ENCODE measurements at places on chromosomes 16 and 17. TPM values are rescaled to one million over a fixed set of nuclear protein-coding genes. Genes with fewer than 3 reads are reported as not detected.

DNA sequence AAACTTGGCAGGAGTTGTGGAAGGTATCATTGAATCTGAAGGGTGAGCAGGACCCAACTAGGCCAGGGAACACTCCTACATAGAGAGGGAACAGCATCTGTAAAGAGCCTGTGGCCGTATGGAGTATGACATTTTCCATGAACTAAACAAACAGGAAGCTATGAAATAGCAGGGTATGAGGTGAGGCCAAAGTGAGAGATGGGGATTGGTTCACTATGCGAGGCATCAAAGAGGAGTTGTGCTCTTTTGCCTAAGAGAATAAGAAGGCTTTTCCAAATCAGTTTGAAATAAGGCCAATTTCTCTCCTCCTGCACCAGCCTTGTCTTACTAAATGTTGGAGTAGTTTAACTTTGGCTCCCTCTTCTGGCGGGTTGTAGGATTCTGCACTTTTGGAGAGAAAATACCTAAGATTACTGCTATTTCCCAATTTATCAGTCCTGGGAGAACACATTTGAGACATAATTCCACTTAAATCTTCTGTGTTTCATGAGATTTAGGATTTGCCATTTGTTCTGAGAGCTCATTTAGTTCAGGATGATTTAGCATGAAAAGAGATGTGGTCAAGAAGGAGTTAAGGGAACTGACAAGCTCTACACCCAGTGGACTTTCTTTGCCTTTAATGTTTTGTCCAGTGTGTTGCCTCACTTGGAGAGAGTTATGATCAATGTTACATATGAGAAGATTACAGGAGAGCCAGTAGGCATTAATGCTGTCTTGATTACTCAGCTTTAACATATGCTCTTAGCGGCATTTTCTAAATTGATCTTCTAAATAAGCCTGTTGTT, 55.4 kb downstream of the TNRC6C start:
- H3K27me3 ChIP-seq = no peaks in the 10 kb centered on the region
- peak; percentile 83 for DNase-seq
- no peak overlapping the region for H3K27ac ChIP-seq
- H3K4me1 ChIP-seq = peaks cover 5% of the 10 kb centered on the region
- H3K4me3 ChIP-seq = no peak overlapping the region

GRCh38 chr17:66963521-66963908, 992 bp upstream of the CACNG4 start:
- no peak overlapping the region for H3K27ac ChIP-seq
- no peak for DNase-seq
- H3K4me3 ChIP-seq = no peak overlapping the region
- no peaks in the 10 kb centered on the region for H3K4me1 ChIP-seq

- no peaks in the 10 kb centered on the region for H3K27me3 ChIP-seq
- no peaks in the 10 kb centered on the region for H3K4me1 ChIP-seq
- no peak overlapping the region for H3K4me3 ChIP-seq
- DNase-seq = no peak
- no peak overlapping the region for H3K27ac ChIP-seq
Measured at GRCh38 chr17:14436266-14436665, 135.4 kb downstream of the HS3ST3B1 start.

KRT222 gene
- 3.4 TPM for total RNA-seq

DNA sequence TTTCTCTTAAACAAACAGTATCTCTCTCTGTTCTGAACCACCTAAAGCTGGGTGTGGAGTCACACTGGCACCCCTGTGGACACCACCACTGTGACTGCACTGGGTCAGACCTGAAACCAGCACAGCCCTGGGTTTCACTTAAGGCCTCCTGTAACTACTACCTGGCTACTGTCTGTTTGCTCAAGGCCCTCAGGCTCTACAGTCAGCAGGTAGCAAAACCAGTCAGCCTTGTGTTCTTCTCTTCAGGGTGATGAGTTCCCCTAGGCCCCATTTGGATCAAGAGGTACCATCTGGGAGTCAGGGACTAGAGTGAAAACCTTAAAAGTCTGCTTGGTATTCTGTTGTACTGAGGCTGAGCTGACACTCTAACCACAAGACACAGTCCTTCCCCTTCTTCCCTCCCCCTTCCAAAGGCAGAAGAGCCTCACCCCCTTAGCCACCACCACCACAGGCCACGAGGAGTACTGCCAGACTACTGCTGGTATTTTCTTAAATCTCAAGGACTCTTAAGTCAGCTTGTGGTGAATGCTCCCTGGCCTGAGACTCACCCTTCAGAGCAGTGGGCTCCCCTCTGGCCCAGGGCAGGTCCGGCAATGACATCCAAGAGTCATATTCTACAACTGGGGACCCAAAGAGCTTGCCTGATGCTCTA, 153.2 kb upstream of the MON1B start:
- no peaks in the 10 kb centered on the region for H3K4me1 ChIP-seq
- H3K4me3 ChIP-seq = no peak overlapping the region
- H3K27ac ChIP-seq = no peak overlapping the region
- DNase-seq = no peak
- H3K36me3 ChIP-seq = no peaks in the 10 kb centered on the region

GRCh38 chr16:84982434-84982833, 28.9 kb downstream of the ZDHHC7 start:
- H3K27ac ChIP-seq = no peak overlapping the region
- H3K27me3 ChIP-seq = no peaks in the 10 kb centered on the region
- no peak for DNase-seq
- H3K4me1 ChIP-seq = peaks cover 12% of the 10 kb centered on the region

DNA sequence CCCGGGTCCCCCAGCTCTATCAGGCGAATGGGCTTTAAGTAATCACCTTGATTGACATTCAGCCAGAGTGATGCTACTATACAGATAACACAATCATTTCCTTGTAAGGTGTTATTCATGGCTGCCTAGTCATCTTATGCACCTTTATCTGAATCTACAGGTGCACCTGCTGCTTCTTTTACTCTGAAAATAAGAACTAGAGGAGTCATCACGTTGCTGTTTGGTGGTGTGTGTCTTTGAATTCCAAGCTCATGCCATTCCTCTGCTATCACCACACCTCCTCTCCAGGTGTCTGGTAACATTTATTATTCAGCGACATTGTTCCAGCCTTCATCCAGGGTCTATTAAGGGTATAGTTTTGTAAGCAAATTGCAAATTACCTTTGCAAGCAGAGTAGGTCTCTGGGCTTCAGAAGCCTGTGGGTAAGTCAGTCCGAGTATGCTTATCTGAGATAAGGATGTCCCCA, 51.9 kb downstream of the NOS2 start:
- no peaks in the 10 kb centered on the region for H3K27me3 ChIP-seq
- no peaks in the 10 kb centered on the region for H3K4me1 ChIP-seq
- no peak overlapping the region for H3K27ac ChIP-seq
- H3K36me3 ChIP-seq = no peaks in the 10 kb centered on the region
- H3K4me3 ChIP-seq = no peak overlapping the region

DNA sequence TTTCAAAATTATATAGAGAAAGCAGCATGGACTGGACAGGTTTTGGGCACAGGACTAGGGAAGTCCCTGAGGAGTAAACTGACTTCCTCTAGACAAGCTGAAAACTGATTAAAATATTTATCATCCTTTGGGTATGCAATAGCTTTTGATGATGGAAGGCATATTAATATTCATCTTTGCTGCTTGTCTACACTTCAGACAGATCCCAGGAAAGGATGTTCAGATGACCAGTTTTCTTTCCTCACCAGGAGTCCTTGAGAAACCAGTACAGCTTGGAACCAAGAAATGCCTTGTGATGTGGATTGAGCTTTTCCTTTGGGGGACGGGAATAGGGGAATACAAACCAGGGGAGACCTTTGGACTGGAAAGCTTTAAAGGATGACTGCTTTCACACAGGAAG, 195.5 kb downstream of the FTO start:
- H3K4me3 ChIP-seq = no peak overlapping the region
- H3K36me3 ChIP-seq = no peaks in the 10 kb centered on the region
- DNase-seq = no peak

ABCA3 gene
- total RNA-seq = 25.9 TPM

BAIAP3 gene
- total RNA-seq = 0.64 TPM
